ENCODE measurements at places on chromosomes 2 and 18.

GRCh38 chr2:26172189-26172870, 558 bp upstream of the GAREM2 start:
- DNase-seq, result no peak

DNA sequence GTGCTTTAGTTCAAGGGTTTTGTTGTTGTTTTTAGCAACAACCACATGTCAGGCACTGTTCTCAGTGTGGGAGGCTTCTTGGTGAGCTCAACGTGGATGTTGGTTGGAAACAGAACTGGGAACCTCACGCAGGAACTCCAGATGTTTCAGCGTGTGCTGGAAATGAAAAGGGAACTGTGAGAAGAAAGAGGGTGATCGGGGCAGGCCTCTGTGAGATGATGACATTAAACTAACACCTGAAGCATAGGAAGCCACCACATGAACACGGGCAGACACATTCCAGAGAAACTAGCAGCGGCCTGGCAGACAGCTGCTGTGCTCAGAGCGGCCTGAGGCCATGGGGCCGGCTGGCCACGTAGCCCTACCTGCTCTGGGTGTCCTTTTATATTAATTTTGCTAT, 66.4 kb downstream of the COA5 start:
- no peak for DNase-seq

- peak; percentile 68 for DNase-seq
Observed at GRCh38 chr2:174597345-174598047, at the start of gene WIPF1. Gene WIPF1 (minus strand): TSS chr2:174597804. CDS start chr2:174585573, 12,231 bp downstream.

GRCh38 chr2:207038299-207038698, 99.0 kb downstream of the CPO start:
- DNase-seq, result no peak

- DNase-seq, result peak; percentile 7
Observed at GRCh38 chr2:200454927-200455801, 54.7 kb downstream of the KCTD18 start.

GRCh38 chr2:4219101-4219500, 515.7 kb downstream of the DCDC2C start:
- no peak for DNase-seq

- DNase-seq, result peak; percentile 24
Observed at GRCh38 chr18:34867520-34867919, 157.4 kb downstream of the DTNA start.

GRCh38 chr18:9659499-9660375, 45.4 kb upstream of the PPP4R1 start:
- DNase-seq, result no peak

- peak; percentile 71 for DNase-seq
Observed at GRCh38 chr2:150280231-150280630, 207.2 kb downstream of the RND3 start.

DNA sequence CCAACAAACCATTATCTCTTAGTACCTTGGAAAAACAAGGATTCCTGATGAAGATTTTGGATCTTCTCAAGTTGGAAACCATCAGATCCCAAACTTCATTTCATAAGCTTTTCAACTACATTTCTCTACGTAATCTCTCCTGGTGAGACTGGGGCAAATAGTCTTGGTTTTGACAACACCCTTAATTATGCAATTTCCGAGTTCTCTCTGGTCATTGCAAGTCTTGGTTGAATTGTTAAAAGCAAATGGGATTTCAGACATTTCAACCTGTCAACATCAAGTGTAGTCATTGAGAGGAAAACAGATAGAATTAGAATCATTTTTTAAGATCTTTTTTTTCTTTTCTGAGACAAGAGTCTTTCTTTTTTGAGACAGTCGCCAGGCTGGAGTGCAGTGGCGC, 26.2 kb downstream of the KLF7 start:
- DNase-seq, result no peak

- DNase-seq, result no peak
Observed at GRCh38 chr2:79792090-79792489, 279.2 kb downstream of the CTNNA2 start.

GRCh38 chr2:54840559-54841468, 117.4 kb downstream of the EML6 start:
- no peak for DNase-seq
